ENCODE measurements at places on chromosomes 6 and 20. TPM values are rescaled to one million over a fixed set of nuclear protein-coding genes. Genes with fewer than 3 reads are reported as not detected.

The WFDC12 gene
- total RNA-seq: not detected

The FOXA2 gene
- total RNA-seq: not detected

The PRSS35 gene
- 0.26 TPM for total RNA-seq

The RNF217 gene
- 34.1 TPM for total RNA-seq

The C6orf141 gene
- total RNA-seq: 3.9 TPM

The DNAJC5 gene
- 50.5 TPM for total RNA-seq

The PNPLA1 gene
- 0.32 TPM for total RNA-seq

The C20orf202 gene
- 0.32 TPM for total RNA-seq

DNA sequence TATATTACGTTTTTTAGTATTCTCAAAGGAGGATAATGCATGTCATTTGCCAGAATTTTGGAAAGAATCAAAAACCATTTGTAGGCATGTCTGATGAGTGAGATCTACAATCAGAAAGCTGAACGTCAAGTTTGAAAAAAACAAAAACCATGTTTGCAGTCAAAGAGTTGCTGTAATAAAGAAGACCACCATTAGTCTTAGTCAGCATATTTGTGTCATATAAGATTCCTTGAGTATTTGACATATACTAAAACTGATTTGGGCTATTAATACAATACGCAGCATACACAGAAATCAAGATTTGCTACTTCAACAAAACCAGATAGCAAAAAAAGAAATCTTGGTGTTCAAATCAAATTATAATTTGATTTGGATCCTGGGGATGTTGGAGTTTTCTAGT, 247.5 kb downstream of the SAMD5 start:
- no peak for DNase-seq

- DNase-seq: no peak
Observed at GRCh38 chr6:132179955-132180354, 221.3 kb downstream of the MOXD1 start.

- no peak for DNase-seq
Observed at GRCh38 chr20:16220826-16221225, 352.4 kb downstream of the KIF16B start.

DNA sequence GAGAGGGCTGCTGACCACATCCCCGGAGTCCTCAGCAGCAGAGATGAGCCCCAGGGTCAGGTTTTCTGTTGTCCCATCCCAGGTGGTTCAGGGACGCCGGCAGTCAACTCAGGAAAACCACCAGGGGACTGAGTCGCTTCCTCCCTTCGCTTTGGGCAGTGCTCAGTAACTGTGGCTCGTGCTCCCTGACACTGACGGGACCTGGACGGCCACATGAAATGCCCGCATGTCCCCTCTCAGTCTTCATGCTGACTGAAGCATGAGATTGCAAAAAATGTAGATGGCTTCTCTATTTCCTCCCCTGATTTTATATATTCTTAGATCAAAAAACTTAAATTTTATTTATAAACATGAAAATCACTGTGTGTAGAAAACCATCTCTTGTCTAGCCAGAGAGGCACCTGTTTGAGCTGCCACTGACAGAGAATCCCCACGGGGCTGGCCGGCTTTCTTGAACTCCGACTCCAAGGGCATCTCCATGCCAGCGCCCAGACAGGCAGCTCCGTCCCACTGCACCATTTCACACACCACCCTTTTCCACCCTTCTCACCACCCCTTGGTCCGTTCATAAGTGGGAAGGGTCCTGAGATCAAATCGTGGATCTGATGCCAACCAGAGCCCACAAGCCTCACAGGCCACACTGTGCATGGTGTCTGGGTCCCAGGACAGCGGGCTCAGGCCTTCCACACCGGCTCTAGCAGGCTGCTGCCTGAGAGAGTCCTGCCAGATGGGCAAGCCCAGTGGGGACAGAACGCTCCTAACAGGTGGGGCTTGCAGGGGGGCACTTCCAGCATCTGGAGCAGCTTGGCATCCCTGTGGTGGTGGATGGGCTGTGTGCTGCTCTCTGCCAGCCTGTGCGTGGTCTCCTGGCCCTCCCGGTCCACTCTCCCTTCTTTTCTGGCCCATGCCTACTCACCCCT, 98.2 kb downstream of the SMOC2 start:
- DNase-seq: no peak

DNA sequence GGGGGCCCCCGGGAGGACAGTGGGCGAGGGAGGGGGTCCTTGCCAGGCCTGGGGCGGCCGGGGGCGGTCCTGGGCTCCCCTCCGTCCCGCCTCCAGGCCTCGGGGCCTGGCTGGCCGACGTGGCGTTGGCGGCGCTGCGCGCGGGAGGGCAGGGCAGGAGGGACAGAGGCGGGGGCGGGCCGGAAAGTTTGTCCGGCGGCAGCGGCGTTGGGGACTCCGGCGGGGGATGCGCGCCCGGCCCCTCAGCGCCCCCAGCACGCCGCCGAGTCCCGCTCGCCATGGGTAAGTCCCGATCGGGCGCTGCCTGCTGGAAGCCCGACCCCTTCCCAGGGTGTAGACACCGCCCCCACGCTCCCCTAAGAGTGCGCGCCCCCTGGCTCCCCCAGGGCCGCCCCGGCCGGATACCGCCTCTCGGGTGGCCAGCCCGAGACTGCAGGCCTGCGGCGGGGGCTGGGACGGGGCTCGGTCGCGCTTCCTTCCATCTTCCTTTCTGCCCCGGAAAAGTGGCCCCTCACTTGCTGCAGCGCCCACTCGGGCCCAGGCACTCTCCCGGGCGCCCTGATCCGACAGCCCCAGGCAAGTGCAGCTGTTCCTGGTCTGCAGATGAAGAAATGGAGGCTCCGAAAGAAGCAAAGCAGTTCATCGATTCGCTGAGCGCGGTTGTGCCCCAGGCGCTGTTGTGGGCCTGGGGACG, at the start of gene SLC2A10:
Gene SLC2A10 (plus strand): TSS at position 191 of the 694 bp plus-strand sequence. CDS start 88 bp downstream, at position 279.
- no peak for DNase-seq

DNA sequence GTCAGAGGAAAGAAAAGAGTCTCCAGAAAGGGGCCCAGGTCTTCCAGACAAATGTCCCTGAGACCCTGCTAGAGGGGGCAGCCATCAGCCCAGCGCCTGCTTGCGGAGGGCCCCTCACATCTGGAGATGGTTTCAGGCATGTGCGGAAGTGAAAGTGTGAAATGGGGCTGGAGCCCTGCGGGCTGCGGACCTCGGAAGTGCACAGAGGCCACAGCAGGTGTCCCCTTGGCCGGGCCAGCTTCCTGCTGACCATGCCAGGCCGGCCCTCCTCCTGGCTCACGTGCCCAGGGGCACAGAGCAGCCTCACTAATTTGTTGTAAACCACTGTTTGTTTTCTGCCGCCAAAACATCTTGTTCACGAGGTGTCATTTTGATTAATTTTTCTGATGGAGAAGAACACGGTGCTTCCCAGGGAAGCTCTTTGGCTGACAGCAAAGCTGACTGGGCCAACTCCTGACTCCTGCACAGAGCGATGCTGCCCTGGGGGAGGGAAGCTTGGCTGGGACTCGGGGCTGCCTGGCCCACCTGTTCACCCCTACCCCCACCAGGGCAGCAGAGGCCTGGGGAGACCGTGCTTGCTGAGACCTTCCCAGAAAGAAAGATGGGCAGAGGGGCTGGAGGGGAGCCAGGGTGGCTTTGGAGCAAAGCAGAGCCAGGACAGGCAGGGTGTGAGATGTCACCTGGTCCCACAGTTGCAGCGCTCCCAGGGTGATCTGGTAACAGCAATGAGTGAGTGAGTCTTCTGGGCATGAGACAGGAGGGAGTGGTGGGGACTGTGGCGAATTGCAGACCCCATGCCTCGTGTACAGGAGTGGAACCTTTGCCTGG, 54.2 kb downstream of the BCAS4 start:
- DNase-seq: no peak

GRCh38 chr20:3557237-3557785, 86.5 kb downstream of the ATRN start:
- DNase-seq: no peak

DNA sequence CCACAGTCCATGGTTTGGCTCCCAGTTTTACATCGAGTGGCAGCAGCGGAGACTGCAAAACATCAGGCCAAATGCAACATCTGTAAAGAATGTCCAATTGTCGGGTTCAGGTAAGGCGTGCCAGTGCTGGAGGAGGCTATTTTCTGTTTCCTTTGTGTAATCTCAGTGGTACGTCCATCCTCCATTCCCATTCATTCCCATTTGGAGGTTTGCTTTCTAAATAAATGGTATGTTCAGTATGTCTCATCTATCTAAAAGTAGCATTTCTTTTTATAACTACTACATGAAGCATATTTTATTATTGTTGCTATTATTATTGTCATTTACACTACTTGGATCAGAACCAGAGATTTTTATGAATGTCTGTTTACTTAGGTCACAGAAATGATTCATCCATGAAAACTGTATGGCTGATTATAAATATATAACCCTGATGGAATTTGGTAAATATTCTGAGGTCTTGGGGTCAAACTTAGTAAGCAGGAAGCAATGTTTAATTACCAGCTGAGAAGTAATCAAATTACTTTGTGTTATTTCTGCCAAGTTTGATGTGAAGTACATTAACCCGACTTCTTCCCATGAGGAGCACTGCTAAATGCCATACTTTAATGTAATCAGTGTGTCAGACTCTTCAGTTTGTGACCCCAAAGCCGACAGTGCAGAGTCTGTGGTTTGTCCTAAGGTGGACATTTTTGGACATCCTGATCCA, 512.9 kb downstream of the UTRN start:
- no peak for DNase-seq

- no peak for DNase-seq
Observed at GRCh38 chr6:102679865-102680264, 1286.4 kb downstream of the GRIK2 start.

Measured in mesenteric fat pad (tissue), 1 donor.